T-cell (primary cell): ENCODE measurements at places on chromosomes 13 and 19.

DNA sequence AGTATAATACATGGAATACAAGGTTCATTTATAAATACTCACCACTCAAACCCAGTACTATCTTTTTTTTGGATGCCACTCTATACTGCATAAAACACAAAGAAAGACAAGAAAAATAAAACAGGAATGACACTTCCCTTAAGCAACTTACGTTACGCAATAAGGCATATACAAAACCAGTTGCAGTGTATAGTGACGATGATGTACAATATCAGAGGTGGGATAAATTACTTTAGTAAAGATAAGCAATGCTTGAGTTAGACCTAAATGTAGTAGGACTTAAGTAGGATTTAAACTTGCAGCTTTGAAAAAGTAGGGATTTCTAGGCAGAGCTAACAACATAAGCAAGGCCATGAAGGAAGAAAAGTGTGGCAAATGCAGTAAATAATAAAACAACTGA is 374.9 kb downstream of the SPRY2 start:
- DNase-seq = no peak

DNA sequence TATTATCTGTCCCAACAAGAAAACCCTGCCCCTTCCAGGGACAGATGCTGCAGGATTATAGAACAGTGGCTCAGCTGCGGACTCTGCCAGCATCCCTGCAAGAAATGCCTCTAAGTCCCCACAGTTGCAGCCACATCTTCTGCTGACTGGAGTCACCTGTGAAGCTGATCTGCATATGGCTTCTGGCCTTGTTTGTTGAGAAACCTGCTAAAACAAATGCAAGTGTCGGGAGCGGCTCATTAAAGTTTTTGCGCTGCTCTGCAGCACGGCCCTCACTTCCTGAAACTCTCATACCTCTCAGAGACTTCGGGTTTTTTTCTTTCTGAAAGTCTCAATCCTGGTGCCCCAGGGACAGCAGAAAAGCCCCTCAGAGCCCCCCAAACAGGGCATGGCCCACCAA is 725.0 kb downstream of the UQCRFS1 start:
- DNase-seq = no peak

DNA sequence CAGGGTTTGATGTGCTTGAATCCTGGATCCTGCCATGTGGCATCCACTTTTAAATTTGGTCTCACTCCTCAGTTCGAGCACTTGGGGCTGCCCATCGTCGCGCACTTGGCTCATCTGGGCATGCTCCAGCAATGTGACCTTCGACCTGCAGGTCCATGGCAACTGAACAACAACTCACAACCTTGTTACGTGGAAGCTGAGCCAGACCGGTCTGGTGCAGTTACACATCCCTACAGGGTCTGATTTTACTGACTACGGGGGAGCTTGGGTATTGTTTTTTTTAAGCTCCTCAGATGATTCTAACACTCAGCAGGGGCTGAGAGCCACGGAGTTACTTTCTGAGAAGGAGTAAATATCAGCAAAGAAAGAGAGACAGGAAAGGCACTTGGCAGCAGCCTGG is 769.6 kb downstream of the UQCRFS1 start:
- DNase-seq = no peak

- no peak for DNase-seq
Measured at GRCh38 chr19:5356918-5357317, 16.3 kb upstream of the PTPRS start.

DNA sequence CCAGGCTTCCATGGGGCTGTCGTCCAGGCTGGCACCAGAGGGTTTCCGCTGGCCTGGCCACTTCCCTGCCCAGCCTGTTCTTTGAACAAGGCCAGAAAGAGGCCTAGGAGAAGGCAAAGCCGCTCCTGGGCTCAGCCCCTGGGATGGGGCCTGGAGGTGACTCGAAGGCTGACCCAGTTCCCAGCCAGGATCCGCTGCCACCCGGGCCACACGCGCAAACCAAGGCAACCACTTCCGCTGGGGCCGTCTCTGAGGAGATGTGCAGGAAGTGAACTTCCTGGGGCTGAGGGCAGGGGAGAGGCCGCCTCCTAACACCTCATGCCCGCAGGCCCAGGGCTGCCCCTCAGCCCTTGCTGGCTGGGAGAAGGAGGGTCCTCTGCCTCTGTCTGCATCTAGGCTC is 15.2 kb downstream of the PLEKHF1 start:
- peak; percentile 74 for DNase-seq
